Ureter (tissue), 1 donor: ENCODE measurements at places on chromosomes 1 and 21.

GRCh38 chr1:199821029-199821779, 206.3 kb upstream of the NR5A2 start:
- DNase-seq: no peak

- peak; percentile 91 for DNase-seq
Observed at GRCh38 chr1:1432951-1433803, 2.3 kb upstream of the VWA1 start.

- no peak for DNase-seq
Observed at GRCh38 chr1:62589321-62589720, 8.0 kb upstream of the ANGPTL3 start.

GRCh38 chr1:37765916-37766664, 1.2 kb upstream of the EPHA10 start:
- DNase-seq: no peak
